ENCODE measurements at places on chromosomes 4 and X.

DNA sequence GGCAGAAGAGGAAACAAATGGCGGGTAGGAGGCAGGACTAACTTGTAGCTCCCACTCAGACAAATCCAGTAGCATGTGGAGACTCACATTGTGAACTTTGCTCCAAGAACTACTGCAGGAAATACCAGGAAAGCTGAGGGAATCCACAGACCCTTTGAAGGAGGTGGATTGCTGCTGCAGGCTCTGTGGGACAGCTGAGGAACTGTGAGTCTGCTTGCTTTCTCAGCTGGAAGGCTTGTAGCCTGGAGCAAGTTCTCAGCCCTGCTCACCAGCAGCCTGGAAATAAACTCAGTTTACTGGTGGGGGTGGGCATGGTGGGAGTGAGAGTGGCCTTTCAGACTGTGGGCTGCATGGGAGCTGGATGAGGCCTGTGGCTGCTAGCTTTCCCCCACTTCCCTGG, 16.0 kb downstream of the RTL3 start:
- no peak for DNase-seq

GRCh38 chrX:2373615-2374014, 127.2 kb downstream of the DHRSX start:
- no peak for DNase-seq

DNA sequence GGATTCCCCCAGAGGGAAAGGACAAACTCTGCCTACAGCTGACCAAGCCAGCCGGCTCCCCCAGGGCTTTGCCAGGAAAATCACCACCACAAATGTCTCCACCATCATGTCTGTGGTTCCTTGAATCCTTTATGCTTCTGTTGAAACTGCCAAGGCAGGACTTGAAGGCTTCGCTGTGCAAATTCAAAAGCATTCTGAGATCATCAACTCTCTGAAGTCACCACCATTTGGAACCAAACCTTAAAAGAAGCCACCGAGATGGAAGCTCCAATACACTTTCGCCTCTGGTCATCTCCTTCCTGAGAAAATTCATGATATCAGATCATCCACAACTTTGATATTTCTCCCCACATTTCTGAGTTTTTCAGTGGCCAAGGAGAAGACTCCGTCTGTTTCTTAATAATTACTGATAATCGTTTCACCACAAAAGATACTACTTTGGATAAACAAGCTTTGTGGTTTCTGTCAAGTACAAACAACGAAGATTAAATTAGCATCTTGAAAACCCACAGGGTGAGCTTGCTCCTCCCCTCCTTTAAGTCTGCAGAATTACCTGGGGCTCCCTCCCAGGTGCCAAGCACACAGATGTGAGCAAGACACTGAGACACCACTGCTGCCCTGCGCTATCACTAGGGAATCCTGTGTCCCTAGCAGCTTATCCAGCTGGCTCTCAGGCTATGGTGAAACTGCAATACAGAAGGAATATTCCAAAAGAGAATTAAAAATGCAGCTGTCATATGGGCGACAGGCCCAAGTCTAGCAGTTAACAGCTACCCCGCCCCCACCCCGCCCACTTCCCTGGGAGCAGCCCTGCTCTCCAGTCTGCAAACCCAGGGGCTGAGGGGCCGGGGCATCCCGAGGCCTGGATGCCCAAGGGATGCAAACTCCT, 125.0 kb upstream of the TBL1X start:
- no peak for DNase-seq

DNA sequence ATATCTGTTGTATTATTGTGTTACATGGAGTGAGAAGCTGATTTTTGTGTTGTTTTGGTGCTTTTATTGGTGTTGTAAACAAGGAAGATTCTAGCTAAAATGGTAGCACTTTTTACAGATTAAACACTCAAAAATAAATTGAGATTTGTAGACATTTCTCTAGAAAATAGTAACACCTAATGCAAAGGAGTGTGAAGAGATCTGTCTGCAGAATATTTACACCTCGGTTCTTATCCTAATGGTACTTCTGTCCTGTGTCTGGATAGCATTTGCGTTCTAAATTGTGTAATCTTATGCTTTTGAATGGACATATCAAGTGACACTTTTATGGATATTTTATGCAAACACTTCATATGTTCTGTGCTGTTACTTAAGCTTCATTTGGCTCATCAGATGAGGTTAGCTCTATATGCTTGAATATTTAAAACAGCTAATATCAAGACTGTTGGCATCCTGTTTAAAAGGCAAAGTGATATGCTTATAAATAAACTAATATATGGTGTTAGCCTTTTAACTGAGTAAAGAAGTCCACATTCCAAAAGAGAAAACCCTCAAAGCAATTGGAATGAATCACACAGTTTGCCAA, 6.0 kb downstream of the PCDH7 start:
- DNase-seq = no peak

GRCh38 chr4:168631241-168632162, 134.7 kb downstream of the PALLD start:
- DNase-seq = peak; percentile 6

DNA sequence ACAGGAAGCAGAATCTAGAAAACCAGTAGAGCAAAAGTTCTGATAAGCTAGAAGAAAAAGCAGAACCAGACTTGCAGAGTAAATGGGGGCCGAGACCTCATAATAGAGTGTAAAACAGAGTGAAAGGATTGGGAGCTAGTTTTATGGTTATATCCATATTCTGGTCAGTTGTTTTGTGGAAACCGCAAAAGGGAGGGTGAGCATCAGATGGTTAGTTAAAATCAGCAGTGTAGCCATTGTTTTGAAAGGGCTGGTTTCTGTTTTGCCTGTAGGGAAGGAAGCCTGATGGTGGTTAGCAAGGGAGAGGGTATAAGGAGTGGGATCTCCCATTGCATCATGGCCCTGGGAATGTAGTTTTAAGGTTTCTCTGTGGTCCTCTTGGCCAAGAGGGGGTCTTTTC, 17.2 kb upstream of the CCNI start:
- no peak for DNase-seq

DNA sequence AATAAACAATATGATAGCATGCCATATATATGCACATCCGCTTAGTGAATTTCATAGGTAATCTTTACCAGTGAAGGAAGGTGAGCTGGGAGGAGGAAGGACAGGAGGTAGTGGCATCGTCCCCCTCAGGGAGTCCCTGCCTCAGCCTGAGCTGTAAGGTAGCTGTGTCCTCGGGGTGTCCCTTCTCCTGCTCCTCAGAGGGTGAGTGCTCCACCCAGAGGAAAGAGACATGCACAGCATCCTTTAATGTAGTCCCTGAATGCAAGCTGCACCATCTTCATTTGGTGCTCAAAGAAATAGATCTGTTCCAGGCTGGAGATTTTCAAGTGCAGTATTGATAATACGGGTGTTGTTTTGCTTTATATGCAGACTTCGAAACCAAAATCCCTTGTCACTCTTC, 330.4 kb upstream of the SFRP2 start:
- no peak for DNase-seq

Data from stimulated activated CD4-positive, alpha-beta T cell treated with anti-CD3 and anti-CD28 coated beads, Interleukin-4, amount 100 ng/mL, for 4 hours (primary cell).